ENCODE measurements at places on chromosomes 12 and 14.

- no peak for DNase-seq
These were observed 6.7 kb downstream of the CELA1 start for GRCh38 chr12:51339750-51340149.

DNA sequence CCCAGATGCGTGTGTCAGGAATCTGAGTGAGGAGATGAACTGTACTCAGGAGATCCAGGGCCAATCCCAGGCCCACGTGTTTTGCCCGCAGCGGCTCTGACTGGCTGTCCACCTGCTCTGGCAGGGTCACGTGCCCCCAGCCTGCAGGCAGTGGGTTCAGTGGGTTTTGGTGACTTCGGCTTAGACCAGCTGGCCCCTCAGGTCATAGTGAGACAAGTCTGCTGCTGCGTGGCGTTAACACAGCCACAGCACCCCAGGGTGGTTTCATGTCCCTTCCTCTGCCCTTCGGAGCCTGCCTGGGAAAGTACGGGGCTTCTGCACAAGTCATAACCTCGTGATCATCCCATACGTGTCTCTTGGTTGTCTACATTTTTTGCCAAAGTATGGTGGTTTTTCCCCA is 2.6 kb downstream of the FBRSL1 start:
- no peak for DNase-seq

DNA sequence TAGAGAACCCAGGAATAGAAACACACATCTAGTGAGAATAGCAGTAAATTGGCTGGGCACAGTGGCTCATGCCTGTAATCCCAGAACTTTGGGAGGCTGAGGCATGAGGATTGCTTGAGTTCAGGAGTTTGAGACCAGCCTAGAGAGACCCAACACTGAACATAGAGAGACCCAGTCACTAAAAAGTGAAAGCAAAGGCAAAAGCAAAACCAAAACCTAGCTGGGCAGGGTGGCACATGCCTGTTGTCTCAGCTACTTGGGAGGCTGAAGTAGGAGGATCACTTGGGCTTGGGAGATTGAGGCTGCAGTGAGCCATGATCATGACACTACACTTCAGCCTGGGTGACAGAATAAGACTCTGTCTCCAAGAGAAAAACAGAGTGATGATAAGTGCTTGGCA is 37.5 kb upstream of the MIS18BP1 start:
- no peak for DNase-seq

- no peak for DNase-seq
These were observed 4.5 kb downstream of the NOVA1 start for GRCh38 chr14:26593357-26593756.

DNA sequence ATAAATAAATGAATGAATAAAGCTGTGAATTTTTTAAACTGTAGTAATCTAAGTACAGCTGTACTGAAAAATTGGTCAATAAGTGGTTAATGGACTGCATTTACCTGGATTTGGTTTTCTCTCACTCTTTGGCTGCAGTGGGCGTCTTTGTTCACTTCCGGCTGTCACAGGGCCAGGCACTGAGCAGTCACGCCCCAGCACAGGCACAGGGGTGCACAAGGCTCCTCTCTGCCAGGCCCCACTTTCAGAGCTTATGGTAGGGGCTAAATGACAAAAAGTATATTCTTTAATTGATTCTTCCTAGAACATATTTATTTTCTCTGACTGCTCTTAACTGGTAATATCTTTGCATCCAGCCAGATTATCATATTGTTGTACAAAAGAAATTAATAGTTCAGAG is 70.6 kb upstream of the DYNC1H1 start:
- DNase-seq = peak; percentile 37

- DNase-seq = no peak
These were observed 41.5 kb downstream of the WDR20 start for GRCh38 chr14:102181187-102181586.

DNA sequence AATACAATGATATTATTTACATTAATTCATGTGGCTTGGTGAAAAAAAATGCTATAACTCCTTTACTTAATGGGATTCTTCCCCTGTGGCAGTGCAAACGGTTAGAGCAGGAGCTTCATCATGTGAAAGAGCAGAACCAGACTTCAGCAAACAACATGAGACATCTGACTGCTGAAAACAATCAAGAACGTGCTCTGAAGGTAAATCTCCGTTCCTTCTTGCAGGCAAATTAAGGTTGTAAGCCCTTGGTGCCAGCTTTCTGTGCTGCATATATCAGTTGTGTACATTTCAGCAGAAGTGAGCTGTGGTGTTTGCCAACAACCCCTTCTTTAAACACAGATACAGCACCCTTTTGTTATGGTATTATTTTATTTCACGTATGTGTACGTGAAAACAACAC is 171.7 kb downstream of the MIPOL1 start:
- no peak for DNase-seq

DNA sequence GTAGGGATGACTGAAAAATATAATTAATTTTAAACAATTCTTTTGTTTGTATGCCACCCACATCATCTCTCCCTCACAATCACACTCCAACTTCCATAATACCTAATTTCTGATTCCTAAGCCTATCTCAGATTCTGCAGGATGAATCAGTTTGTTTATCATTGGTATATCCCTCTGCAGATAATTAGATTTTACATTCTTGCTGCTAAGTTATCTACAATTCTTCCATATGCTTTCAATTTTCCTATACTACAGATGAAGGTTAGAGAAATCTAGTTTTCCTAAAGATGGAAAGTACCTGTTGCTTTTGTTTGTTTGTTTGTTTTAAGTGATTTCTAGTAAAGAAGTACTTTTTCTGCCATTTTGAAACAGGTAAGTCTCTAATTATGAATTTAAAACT is 105.3 kb downstream of the ANKS1B start:
- no peak for DNase-seq
